ENCODE measurements at places on chromosomes 11 and 22.

DNA sequence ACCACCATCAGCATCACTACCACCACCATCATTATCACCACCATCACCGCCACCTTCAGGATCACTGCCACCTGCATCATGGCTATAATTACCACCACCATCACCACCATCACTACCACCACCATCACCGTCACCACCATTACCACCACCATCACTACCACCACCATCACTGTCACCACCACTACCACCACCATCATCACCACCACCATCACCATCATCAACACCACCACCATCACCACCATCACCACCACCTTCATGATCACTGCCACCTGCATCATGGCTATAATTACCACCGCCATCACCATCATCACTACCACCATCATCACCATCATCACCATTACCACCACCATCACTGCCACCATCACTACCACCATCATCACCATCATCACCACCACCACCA, 23.5 kb downstream of the CACNG2 start:
- DNase-seq: no peak

DNA sequence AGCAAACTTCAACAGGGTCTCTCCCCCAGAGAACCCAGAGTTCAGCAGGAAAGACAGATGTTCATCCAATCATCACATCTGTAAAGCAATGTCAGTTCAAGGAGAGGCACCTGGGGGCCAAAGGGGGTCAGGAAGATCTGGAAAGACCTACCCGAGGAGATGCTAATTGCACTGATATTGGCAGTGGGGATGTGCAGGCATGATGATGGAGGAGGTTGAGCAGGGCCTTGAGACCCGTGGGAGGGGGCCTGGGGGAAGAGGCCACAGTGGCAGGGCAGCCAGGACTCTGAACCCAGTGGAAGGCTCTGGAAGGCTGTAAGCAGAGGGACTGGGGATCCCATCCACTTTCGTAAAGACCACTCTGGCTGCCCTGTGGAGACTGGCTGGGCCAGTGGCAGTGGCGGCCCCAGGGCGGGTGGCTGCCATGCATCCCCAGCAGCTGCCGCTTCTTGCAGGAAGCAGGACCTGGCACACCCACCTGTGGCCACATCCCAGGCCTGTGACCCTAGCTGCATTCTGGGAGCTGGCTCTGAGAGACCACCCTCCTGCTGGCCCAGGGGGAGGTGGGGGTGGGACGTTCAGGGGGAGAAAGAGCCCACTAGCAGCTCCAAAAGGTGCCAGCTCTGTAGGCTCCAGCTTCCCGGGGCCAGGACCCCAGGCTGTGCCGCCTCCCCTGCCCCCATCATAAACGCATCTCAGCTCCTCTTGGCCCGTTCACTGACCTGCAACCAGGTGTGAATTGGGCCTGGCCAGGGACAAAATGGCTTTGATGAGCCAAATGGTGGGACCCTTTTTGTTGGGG, 59.9 kb upstream of the FGF3 start:
- DNase-seq: no peak

DNA sequence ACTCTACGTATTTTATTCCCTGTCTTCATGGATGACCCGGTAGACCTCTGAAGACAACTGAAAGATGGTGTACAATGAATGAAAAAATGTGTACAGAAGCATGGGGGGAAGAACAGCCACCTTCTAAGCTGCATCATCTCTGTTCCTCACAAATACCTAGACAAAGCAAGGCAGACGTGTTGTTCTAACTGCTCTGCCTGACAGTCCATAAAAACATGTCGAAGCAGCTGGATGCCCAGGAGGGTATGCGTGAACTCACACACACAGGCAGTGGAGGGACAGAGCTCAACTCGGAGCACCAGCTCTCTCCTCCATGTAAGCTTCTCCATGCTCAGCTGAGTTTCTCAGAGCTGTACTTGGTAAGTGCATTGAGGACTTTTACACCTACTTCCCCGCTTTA, 327.4 kb downstream of the CTTN start:
- no peak for DNase-seq

GRCh38 chr11:59423835-59424234, 2.4 kb downstream of the OR5A2 start:
- no peak for DNase-seq

GRCh38 chr11:88179141-88179540, 3.9 kb upstream of the RAB38 start:
- peak; percentile 22 for DNase-seq

DNA sequence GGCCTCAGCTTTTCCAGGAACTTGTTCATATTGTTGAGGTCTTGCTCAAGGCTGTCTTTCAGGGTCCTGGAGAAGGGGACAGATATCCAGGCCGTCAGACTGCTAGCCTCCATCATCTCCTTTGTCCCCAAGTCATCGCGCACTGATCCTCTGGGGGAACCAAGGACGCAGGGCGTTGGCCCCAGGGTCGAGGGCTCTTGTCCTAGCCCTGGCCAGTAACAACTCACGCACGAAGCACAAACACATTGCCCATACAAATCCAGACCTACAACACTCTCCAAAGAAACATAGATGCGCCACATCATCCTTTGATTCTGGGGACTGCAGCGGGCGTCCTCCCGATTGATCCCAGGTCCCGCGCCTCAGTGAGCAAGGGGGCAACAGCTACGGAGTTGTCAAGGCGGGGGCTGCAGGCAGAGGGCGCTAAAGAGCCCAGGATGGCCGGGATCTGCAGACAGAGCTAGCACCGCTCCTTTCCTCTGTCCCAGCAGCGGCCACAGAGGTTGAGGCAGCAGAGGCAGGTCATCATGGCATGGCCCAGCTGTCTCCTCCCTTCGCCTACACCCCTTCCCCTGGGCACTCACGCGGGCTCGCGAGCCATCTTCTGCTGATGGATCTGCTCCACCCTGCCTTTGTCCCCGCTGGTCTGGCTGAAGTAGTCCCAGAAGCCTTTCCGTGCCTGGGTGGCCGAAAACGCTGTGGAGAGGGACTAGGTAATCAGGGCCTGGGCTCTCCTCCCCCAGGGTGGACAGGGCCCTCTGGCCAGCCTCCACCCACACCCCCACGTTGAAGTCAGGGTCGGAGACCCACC, 472 bp downstream of the APOA5 start:
- peak; percentile 75 for DNase-seq

- DNase-seq: no peak
Measured at GRCh38 chr22:50221410-50222300, 20.8 kb downstream of the SELENOO start.

DNA sequence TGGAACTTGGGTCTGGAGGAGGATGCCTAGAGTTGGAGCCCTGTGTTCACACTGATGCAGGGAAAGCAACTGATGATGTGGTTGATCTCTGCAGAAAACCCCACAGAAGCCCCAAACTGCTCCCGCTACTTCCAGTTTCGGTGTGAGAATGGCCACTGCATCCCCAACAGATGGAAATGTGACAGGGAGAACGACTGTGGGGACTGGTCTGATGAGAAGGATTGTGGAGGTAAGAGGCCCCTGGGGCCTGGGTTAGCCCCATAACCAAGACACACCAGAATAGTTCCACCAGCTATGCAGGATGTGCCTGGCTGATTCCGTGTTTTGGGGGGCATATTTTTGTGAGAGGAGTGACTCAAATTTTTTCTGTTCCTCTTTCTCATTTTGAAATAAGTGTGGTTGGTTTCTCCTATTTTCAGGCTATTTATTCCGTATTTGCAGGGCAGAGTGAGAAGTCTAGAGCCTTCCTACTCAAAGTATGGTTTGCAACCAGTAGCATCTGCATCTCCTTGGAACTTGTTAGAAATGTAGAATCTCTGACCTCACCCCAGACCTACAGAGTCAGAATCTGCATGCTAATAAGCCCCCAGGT, 137.3 kb upstream of the SORL1-AS1 start:
- DNase-seq: no peak

DNA sequence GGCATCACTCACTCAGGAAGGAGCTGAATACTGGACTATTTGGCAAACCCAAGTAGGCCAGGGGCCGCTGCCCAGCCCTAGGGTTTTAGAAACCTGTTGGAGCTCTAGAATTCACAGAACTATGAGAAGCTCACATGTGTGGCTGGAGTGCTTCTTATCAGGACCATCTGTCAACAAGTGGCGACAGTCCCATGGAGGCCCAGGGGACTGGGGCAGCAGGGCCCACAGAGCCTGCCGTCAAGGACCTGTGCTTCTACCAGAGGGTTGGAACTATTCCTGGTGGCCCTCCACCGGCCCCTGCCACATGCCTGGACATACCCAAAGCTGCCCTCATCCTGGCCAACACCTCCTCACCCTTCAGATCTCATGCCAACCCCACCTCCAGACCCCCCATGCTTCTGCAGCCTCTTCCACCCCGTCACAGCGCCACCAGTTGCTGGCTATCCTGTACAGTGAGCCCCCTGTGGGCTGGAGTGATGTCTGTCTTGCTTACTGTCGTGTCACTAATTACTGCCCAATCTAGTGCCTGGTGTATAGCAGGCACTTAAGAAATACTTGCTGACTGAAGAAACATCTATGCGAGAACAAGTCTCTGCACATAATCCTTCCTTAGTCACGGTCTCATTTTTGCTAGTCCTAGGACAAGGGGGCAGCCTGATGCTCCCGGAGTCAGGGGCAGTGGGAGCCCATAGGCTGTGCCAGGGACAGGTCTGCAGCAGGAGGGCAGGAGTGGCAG, 27.2 kb upstream of the RASL10A start:
- DNase-seq: no peak

DNA sequence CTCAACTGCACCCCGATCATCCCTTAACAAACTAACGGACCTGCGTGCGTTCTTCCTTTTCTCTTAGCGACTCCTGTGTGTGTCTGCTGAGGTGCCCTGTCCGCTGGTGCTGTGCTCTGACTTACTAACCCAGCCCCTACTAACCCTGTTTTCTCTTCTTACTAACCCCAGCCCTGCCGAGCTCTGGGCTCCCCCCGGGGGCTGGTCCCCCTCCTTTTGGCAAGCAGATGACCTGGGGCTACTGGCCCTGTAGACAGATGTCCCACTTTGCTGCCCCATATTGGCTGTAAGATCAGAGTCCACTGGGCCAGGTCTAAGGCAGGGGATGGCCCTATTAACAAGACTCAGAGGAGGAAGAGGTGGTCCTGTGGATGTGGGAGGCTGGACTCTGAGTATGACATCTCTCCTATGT, 14.7 kb downstream of the MIAT start:
- peak; percentile 40 for DNase-seq

DNA sequence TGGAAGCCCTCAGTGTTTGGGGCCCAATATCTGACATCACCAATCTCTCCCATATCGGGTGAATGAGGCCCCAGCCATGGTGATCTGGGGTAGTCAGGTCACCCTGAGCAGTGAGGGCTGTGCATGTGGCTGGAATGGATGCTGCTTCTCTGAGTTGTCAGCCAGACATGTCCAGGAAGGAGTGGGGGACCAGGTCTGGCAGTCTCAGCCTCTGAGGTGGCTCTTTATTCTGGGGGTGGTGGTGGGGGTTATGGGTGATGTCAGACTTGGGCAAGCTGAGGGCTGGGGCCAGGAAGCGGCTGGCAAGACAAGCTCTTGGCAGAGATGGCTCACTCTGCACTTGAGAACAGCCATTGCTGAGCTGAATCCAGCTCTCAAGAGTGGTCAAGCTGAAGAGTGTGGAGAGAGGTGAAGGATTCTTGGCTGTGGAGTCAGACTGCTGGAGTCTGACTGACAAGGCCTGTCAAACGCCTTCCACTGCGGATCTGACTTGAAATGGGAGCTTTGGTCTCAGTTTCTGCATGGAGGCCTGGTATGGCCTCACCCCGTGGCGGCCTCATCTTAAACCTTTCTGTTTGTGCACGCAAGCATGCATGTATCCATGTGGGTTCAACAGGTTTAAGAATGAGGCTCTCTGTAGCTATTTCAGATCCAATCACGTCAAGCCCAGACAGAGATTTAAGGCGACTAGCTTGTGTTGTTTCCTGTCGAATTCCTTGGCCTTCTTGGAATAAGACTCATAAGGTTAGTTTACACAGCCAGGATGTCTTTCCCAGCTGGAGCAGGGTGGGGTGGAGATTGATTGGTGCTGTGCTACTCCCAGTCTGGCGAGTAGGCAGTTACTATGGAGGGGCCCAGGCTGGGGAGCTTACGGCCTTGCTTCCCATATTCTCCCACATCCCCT, 83.9 kb upstream of the TIMP3 start:
- no peak for DNase-seq

GRCh38 chr11:85171648-85172257, 455.4 kb downstream of the DLG2 start:
- DNase-seq: no peak

- peak; percentile 2 for DNase-seq
Measured at GRCh38 chr11:77993902-77994301, 566 bp downstream of the INTS4 start.

- DNase-seq: no peak
Measured at GRCh38 chr22:34886812-34887211, 179.1 kb upstream of the ISX start.

GRCh38 chr11:11669233-11669846, 47.5 kb upstream of the GALNT18 start:
- no peak for DNase-seq

DNA sequence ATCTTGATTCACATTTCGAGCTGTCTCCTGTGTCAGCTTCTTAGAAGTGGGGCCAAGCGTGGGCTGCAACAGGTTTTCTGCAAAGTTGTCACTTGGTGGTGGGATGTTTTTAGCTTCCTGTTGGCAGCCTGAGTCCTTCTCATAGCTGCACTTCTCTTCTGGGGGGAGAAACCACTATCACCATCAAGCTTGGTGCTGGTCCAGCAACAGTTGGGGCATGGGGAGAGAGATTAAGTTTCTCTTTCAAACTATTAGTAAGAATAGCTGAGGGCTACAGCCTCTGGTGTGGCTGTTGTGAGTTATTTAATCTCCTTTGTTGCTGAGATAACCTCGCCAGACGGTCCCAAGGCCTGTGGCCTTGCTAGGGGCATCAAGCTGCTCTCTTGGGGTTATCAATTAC, 123.3 kb upstream of the CRYBB3 start:
- DNase-seq: peak; percentile 76

DNA sequence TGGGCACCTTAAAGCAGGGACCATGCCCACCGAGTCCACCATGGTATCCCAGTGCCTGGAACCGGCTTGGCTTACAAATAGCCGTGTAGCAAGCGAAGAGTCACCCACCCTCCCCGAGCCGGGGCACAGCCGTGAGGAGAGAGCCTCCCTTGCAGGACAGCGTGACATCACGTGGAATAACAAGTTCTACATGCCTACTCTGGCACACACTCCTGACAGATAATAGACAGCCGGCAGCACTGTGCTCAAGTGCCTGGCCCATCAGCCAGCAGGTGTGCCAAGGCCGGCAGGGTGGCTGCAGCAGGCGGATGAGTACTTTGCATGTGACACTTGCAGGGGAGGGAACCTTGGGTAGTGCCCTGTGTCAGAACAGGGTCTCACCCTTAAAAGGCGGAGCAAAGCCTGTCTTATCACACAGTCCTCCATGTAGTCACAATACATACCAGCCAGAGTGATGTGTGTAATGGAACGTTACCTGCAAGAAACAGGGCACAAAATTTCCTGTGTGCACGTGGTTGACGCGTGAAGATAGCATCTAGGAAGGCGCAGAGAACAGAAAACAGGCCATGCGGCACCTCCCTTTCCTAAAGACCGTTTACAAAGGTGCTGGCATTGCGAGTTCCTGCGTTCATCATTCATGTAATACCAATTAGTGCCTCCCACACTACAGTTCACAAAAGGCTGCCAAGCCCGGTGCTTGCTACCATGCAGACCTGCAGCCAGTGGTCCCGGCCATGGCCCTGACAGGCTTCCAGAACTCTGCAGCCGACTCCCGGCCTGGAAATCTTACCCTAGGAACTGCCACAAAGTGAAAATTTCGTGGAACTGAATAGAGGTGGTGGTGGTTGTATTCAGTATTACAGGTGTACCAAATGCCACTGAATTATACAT, 16.4 kb downstream of the TOM1 start:
- no peak for DNase-seq

Data from immature natural killer cell (primary cell).